ENCODE measurements at places on chromosomes 12 and 14. TPM values are rescaled to one million over a fixed set of nuclear protein-coding genes. Genes with fewer than 3 reads are reported as not detected.

DNA sequence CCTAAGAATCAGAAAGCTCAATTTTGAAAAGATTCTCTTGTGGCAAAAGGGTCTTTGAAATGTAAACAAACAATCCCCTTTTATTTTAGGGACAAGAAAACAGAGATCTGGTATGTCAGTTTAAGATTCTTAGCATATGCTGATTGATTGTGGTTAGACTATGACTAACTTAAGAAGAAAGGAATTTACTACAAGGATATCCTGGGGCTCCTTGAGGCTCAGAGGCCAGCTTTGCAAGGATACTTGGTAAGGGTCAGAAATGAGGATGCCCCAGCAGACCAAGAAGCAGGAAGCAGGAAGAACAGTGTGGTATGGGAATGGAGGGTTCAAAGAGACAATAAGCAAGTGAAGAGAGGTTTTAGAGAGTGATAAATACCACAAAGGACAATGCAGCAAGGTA, 474.6 kb downstream of the ETNK1 start:
- DNase-seq, result no peak

DNA sequence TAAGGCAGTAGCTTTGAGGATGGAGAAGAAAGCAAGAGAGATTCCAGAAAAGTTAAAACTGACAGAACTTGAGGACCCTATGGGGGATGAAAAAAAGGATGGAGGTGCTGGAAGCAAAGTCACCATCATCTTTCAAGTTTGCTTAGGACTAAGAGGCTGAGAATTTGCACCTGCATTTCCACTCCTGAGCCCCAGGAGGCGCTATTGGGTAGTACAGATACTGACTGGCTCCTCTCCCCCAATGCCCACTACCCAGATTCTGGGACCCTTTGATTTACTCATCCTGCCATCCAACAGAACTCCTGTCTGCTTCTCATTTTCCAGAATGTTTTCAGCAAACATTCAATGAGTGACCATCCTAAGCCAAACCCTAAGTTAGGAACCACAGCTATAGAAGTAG, 34.0 kb upstream of the CMKLR1 start:
- DNase-seq, result no peak

GRCh38 chr14:52998376-52999015, 47.6 kb upstream of the FERMT2 start:
- no peak for DNase-seq

GRCh38 chr12:42524716-42525115, 64.8 kb downstream of the PRICKLE1 start:
- no peak for DNase-seq

GRCh38 chr12:104687823-104688573, 231.2 kb downstream of the CHST11 start:
- DNase-seq, result no peak

Gene PTHLH
- 8.3 TPM for total RNA-seq

Gene FBXO33
- 12.0 TPM for total RNA-seq

- no peak for DNase-seq
Observed at GRCh38 chr14:90969531-90970166, 90.8 kb downstream of the RPS6KA5 start.

GRCh38 chr12:93230326-93230720, 147.4 kb upstream of the NUDT4 start:
- no peak for DNase-seq

- no peak for DNase-seq
Observed at GRCh38 chr14:94701861-94702370, 68.0 kb downstream of the GSC start.

Measured in sciatic nerve (tissue), 2 donors.